ENCODE measurements at places on chromosomes 16 and 17.

GRCh38 chr17:16259926-16260325 lies 42.9 kb downstream of the PIGL start:
- DNase-seq = no peak

- no peak for DNase-seq
These were observed 44.5 kb upstream of the ABR start for GRCh38 chr17:1224330-1224729.

DNA sequence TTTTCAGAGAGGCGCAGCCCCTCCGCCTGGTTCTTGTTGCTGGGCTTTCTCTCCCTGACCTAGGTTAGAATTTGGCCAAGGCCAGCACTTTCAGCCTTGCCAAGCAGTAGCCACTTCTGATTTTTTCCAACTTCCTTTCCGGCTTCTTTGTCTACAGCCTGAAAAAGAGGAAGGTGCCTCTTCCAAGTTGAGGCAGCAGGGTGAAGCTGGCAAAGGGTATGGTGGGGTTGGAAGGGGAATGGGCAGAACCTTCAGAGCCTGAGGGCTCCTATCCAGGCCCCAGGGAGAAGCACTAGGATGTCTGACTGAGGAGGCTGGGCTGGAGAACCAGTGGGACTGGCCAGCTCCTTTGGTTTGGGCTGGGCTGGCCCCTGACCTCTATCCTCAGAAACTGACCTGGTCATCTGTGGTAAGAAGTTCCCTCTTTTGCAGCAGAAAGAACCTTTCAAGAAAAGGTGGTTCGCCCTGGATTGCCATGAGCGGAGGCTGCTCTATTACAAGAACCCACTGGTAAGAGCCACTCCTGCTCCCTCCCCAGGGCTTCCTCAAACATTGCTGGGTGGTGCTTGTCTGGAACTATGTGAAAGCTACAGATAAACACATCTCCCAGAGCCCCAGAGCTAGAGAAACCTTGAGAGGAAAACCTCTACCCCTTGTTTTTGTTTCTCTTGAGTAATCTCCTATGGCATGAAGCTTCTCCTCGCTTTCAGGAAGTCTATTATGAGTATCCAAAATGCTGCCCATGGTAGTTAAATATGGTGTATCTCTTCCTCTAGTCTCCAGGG lies 16.6 kb upstream of the RNF135 start:
- no peak for DNase-seq

GRCh38 chr17:59513934-59514841 lies 51.2 kb upstream of the DHX40 start:
- DNase-seq = peak; percentile 48

GRCh38 chr17:77707546-77707945 lies 251.0 kb upstream of the TNRC6C start:
- DNase-seq = no peak

GRCh38 chr16:87809150-87809902 lies 43.5 kb upstream of the KLHDC4 start:
- DNase-seq = no peak

GRCh38 chr17:72266112-72266775 lies 145.4 kb downstream of the SOX9 start:
- DNase-seq = no peak

- no peak for DNase-seq
These were observed 1.2 kb downstream of the CACNA1G start for GRCh38 chr17:50561746-50562141.

DNA sequence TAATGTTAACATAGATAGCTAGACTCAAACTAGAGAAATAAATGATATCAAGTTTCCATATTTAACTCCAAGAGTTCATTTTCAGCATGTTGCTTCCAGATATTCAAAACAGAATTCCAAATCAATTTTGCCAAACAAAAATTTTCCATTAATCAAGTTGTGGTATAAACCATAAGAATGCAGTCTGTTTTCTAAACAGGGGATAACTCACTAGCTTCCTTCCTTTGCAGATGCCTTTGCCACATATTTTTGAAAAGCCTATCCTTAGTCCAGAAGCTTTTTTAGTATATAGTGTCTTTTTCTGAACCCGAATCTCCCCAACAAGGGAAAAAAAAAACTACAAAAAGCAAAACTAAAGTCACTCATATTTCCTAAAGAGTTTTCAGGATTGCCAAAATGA lies 61.5 kb downstream of the HELZ start:
- no peak for DNase-seq

- DNase-seq = no peak
These were observed 1.7 kb downstream of the ADCY9 start for GRCh38 chr16:4114257-4115208.

DNA sequence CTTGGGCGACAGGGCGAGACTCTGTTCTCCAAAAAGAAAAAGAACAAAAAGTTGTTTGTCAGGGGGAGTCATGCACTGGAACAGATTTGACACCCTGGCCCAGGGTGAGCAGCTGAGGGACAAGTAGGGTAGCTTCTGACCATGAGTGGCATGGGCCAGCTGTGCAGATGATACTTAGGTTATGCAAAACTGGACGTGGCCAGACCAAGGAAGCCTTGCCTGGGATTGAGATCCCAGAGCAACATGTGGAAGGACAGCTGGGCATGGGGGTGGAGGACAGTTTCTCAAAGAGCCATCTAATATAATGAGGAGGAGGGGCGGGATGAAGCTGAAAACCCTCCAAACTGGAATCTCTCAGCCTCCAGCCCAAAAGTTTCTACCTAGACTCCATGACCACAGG lies 19.6 kb upstream of the SLC35B1 start:
- DNase-seq = no peak

DNA sequence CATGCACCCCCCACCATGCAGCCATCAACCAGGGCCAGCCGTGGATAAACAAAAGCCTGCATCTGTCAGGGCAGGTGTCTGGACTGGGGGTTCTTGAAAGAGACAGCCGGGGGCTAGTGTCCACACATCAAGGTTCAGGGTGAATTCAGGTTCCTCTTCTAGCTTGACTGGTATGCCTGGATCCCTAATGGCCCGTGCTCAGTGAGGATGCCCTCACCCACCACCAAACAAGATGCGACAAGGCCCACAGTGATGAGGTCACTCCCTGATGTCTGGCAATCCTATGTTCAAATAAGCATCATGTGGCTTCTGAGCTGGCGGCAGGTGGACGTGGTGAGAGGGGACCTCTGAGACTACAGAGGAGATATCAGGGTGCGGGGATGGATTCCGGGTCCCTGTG lies 64.6 kb downstream of the GOSR1 start:
- no peak for DNase-seq

DNA sequence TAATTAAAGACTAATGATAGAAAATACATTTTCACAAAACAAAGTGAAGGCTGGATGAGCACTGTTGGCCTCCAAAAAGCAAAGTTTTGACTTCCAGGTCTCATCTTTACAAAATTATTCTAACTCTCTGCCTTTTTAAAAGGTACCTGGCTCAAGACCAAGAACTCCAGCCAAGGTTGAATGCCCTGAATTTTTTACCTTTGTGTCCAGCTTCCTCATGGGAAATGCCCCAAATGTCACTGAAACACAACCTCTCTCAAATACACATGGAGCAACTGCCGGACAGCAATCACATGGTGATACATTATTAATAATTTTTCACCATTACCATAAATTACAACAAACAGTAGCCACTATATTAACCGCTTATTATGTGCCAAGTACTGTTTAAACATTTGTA lies 32.2 kb downstream of the ADAMTS18 start:
- no peak for DNase-seq

DNA sequence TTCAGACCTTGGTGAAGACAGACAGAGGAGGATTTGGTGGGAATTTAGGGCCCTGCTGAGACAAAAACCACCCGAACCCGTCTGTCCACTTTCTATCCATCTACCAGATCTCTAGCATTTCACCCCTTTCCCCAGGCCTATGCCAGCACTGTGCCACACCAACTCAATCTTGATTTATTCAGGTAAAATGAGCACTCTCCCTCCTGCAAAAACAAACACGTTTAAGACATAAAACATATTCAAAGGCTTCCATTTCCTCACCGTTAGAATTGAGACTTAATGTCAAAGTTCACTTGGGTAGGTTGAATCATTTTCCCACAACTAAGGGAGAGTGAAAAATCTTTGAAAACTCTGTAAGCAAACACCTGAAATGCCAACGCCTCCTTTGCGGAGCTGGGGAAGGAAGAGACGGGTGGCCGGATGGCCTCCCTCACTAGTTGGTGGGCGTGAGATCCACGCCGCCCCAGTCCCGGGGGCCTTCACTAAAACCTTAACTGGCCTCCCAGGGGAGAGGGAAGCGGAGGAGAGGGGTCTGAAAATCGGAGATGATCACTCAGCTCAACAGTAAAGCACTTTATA lies 862 bp downstream of the DCAKD start:
- DNase-seq = peak; percentile 22

- DNase-seq = no peak
These were observed 762.0 kb downstream of the KCNJ18 start for GRCh38 chr17:22454070-22454999.

DNA sequence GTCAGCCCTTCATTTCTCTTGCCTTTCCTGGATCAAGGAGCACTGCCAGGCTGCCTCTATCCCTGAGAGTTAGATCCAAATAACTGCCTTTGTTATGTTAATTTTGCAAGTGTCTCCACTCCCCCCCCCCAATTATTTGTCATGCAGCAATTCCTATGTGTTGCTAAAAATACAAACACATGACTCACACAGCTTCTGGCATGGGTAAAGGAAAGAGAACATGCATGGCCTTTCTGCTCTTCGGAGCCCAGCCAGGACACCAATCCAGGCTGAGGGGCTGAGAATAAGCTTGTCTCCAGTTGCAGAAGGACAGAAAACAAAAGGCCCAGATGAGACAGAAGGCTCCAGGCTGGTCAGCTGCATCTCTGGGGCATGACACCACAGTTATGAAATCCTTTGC lies 148.0 kb upstream of the TNRC6C start:
- DNase-seq = no peak

- DNase-seq = no peak
These were observed 11.7 kb downstream of the ABCC1 start for GRCh38 chr16:15961060-15961511.

- no peak for DNase-seq
These were observed 6.7 kb downstream of the GIT1 start for GRCh38 chr17:29582772-29583171.

DNA sequence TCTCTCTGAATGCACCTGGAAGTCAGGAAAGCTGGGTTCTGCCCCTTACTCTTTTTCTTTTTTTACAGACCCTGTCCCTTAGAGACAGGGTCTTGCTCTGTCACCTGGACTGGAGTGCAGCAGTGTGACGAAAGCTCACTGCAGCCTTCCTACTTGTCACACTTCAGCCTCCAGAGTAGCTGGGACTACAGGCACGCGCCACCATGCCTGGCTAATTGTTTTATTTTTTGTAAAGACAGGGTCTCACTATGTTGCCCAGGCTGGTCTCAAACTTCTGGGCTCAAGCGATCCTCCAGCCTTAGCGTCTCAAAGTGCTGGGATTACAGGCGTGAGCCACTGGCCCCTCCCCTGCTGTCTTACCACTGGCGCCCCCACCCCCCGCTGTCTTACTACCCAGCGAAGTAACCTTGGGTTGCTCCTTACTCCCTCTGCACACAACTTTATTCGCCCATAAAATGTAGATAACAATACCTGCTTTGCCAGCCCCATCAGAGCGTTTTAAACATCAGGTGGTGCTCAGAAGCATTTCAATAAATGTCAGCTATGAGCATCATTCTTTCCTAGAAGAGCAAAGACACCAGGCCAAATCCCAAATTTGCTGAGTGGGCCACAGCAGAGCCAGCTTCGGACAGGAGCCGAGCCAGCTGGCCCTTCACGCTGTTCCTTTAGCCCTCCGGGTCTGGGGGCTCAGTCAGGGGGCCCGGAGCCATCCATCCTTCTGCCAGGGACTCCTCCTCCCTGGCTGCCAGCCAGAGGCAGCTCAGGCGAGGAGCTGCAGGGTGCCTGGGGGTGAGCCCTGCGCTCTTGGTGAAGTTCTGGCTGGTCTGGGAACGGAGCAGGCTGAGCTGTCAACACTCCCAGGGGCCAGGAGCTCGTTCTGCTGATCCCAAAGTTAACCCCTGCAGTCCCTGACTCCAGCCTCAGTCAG lies 24.4 kb downstream of the SRL start:
- no peak for DNase-seq

DNA sequence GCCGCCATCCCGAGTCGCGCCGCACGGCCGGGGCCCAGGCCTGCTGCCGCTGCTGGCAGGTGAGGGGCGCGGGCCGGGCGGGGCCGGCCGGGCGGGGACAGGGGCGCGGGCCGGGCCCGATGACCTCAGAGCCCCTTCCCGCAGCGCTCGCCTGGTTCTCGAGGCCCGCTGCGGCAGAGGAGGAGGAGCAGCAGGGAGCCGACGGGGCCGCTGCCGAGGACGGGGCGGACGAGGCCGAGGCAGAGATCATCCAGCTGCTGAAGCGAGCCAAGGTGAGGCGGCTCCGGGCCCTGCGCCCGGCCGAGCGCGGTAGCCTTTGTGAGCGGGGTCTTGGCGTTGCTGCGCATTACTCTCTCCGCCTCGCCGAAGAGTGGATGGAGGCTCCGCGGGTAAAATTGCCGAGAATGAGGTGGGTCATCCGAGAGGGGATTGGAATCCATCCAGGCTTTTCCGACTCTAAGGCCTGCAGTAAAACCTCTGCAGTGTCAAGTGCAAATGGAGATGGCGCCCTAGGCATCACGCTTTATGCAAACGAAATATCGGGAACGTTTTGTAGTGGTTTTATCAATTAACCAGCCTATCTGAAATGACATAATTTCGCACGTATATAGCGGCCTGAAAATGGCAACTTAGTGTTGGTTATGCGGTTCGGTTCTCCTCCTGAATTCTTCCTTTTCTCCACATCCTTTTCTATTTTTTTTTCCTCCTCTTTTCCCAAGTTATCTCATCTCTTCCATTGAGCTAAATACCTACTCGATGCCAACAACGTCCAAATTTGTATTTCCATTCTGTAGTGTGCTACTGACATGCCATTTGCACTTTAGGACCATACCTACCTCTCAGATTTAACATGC lies 577 bp downstream of the TTC19 start:
- no peak for DNase-seq

DNA sequence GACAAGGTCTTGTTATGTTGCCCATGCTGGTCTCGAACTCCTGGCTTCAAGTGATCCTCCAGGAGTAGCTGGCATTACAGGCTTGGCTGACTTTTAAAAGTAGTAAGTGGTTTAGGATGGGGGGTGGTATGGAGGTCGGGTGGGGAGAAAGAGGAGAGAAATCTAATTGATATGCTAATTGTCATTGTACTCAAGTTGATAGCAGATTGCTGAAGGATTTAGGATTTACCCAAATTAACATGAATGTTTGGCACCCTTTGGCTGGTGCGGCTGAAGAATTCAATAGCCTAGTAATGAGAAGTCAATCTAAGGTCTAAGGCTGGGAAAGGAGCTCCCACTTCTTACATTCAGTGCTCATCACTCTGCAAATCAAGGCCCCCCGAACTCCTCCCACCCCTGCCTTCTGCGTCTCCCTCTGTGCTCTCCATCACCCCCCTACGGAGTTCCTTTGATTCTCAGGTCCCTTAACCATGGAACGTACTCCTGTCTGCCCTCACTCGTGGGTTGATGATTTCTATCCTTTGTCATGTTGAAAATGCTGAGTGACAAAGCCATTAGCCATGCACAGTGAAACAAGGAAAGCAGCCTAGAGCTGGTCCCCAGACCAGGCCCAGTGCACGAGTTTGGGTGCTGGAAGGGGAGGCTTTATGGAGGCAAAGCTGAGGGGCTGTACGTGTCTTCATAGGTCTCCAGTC lies 17.3 kb downstream of the CDH13 start:
- no peak for DNase-seq
